Pancreas (tissue), 10 donors: ENCODE measurements at places on chromosomes 1 and 21.

DNA sequence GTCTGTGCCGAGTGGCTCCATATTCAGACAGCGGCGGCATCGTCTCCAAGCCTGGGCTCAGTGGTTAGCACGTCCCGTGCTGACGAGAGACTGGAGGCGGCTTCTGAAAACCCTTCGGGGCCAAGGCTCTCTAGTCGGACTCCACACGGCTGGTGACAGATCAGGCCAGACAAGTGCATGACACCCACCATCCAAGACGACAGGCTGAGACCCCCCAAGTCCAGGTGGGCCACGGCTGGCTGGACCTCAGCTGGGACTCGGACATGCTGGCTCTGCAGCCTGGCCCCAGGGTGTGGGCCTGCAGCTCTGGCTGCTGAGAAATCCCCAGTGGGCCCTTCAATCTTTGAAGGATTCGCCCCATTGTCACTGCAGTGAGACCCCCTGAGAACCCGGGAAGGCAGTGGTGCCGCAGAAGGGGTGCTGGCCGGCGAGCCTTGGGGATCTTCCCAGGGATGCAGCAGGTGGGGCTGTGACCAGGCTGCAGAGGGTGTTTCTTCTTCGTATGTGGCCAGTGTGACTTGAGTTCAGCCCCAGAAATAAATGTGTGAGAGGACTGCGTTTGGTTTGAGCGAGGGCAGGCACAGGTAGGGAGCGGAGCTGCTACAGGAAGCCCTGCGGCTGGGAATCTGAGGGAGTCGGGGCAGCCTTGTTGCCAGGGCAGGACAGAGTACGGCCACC lies 15.9 kb upstream of the SLC19A1 start:
- H3K4me3 ChIP-seq = no peak overlapping the region
- no peak overlapping the region for H3K27ac ChIP-seq
- DNase-seq = no peak
- H3K4me1 ChIP-seq = no peaks in the 10 kb centered on the region
- no peaks in the 10 kb centered on the region for H3K36me3 ChIP-seq

DNA sequence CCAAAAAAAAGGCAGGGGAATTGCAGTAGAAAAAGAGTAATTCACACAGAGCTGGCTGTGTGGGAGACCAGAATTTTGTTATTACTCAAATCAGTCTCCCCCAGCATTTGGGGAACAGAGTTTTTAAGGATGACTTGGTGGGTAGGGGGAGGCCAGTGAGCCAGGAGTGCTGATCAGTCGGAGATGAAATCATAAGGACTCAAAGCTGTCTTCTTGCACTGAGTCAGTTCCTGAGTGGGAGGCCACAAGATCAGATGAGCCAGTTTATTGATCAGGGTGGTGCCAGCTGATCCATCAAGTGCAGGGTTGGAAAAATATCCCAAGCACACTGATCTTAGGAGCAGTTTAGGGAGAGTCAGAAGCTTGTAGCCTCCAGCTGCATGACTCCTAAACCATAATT lies 23.7 kb upstream of the EDARADD start:
- DNase-seq = no peak
- peaks cover 14% of the 10 kb centered on the region for H3K4me1 ChIP-seq
- H3K27ac ChIP-seq = no peak overlapping the region

GRCh38 chr1:225596736-225597135 lies 56.2 kb downstream of the ENAH start:
- no peaks in the 10 kb centered on the region for H3K27me3 ChIP-seq
- H3K4me1 ChIP-seq = peaks cover 2% of the 10 kb centered on the region
- no peak overlapping the region for H3K27ac ChIP-seq
- H3K4me3 ChIP-seq = no peak overlapping the region

GRCh38 chr1:226628612-226629155 lies 80.1 kb downstream of the STUM start:
- no peaks in the 10 kb centered on the region for H3K4me1 ChIP-seq
- no peak for DNase-seq
- no peaks in the 10 kb centered on the region for H3K27me3 ChIP-seq

DNA sequence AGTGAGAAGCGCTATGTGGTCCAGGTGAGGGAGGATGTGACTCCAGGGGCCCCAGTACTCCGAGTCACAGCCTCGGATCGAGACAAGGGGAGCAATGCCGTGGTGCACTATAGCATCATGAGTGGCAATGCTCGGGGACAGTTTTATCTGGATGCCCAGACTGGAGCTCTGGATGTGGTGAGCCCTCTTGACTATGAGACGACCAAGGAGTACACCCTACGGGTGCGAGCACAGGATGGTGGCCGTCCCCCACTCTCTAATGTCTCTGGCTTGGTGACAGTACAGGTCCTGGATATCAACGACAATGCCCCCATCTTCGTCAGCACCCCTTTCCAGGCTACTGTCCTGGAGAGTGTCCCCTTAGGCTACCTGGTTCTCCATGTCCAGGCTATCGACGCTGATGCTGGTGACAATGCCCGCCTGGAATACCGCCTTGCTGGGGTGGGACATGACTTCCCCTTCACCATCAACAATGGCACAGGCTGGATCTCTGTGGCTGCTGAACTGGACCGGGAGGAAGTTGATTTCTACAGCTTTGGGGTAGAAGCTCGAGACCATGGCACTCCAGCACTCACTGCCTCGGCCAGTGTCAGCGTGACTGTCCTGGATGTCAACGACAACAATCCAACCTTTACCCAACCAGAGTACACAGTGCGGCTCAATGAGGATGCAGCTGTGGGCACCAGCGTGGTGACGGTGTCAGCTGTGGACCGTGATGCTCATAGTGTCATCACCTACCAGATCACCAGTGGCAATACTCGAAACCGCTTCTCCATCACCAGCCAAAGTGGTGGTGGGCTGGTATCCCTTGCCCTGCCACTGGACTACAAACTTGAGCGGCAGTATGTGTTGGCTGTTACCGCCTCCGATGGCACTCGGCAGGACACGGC lies 2.2 kb downstream of the CELSR2 start:
- H3K4me1 ChIP-seq = no peaks in the 10 kb centered on the region
- DNase-seq = no peak
- H3K4me3 ChIP-seq = no peak overlapping the region
- no peaks in the 10 kb centered on the region for H3K27me3 ChIP-seq
- no peaks in the 10 kb centered on the region for H3K36me3 ChIP-seq
- no peak overlapping the region for H3K27ac ChIP-seq

DNA sequence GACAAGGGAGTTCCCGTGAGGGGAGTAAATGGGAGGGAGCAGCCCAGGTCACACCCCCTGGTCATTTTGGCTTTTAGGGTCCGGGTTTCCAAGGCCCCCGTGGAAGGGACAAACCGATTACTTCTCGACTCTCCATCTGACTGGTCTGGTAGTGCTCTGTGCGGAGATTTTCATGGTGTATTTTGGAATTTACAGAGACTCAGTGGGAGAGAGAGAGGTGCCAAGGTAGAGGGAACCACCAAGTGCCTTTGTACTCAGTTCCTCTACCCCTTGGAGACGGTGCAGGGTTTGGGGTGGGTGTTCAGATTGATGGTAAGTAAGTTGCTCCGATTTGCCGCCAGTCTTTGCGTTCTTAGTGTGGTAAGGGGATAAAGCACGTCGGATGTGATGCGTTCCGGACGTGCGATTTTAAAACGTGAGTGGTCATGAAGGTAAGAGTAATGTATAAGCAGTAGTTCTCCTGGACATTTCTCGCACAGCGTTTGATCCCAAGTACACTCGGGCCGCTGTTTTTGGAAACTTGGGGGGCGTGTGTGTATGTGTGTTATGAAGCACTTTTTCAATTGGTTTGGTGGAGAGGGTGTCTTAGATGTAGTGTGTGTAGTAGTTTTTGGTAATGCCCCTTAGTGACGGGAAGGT lies 682 bp downstream of the SUCO start:
- H3K27me3 ChIP-seq = no peaks in the 10 kb centered on the region
- H3K27ac ChIP-seq = peak overlapping the region; percentile 99
- H3K4me3 ChIP-seq = peak overlapping the region; percentile 91
- no peaks in the 10 kb centered on the region for H3K36me3 ChIP-seq
- H3K4me1 ChIP-seq = peaks cover 32% of the 10 kb centered on the region

DNA sequence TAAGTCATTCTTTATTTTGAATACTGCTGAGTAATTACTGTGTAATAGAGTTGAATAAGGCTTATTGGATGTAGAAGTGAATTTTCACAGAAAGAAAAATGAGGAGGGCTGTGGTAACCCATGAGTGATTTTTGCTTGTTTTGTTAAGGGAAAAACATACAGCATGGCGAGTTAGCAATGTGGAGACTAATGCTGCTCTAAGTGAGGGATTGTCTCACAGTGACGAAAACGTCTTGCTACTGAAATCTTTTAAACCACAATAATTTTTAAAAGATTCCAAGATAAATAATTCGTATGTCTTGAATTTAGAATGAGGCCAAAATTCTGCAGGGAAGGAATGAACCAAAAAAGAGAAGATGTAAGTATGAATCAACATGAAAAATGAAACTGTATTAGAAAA lies 16.2 kb upstream of the PLA2G4A start:
- H3K27ac ChIP-seq = no peak overlapping the region
- H3K27me3 ChIP-seq = no peaks in the 10 kb centered on the region
- H3K36me3 ChIP-seq = no peaks in the 10 kb centered on the region
- H3K4me3 ChIP-seq = no peak overlapping the region
- DNase-seq = no peak
- H3K4me1 ChIP-seq = no peaks in the 10 kb centered on the region
